ENCODE measurements at places on chromosomes 13 and 19.

DNA sequence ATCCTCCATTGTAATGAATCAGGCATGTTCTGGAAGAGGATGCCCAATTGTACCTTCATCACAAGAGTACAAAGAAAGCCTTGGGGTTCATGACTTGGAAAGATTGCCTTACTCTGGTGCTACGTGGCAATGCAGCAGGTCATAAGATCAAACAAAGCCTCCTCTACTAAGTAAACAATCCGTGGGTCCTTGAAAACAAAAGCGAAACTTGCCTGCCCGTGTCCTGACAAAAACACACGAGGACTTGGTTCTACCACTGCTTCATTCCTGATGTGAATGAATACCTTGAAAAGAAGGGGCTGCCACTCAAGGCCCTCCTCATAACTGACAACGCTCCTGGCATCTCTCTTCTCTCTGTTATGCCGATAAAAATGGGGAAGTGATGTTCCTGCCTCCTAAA, 18.9 kb downstream of the ZNF563 start:
- DNase-seq = no peak

GRCh38 chr13:39036212-39036611, 1.7 kb downstream of the PROSER1 start:
- DNase-seq = peak; percentile 26

GRCh38 chr13:36344886-36345437, 1.2 kb downstream of the SPART start:
- no peak for DNase-seq

DNA sequence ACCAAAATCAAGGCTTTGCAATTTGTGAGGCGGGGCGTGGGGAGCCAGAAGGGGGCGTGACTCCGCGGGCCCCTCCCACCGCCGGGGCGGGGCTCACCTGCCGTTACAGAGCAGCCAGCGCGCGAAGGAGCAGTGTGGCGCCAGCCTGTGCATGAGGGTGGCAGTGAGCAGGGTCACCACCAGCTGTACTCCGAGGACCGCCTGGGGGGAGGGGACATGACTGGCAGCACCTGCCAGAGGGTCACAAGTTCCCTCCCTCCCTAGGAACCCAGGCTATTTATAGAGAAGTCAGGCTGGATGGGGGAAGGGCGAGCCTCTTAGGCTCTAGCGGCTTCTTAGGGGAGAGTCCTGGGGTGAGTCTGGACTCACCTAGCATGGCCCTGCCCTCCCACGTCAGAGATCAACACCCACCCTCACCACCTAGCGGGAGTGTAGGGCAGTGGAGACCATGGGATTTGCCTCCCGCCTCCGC, 3.6 kb downstream of the TMEM161A start:
- DNase-seq = peak; percentile 51

DNA sequence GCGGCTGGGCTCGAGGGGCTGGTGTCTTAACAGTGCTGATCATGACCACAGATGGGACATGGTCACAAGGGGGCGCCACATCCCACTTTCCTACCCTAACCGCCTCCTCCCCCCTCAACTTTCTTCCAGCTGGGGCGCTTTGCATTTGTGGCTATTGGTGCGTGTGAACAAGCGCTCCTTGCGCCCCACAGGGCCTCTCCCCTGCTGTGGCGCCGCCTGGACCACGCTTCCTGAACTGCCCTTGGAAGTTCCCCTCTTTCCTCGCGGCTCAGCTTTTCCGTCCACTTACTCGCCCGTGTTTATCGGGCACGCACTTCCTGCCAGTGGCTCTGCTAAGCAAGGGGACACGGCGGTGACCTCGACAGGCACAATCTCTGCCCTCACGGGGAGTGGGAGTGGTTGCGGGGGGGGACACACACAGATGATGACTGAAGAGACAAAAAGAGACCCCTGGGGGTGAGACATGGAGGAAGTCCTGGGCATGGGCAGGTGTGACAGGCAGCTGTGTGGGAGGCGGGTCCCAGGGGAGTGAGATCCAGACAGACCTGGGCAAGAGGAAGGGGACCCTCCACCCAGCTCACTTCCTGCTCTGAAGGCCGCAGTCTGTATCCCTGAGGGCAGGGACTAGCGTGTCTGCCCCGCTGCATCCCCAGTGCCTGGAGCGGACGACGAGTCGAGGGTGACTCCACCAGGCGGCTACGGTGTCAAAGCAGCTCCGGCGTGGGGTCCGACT, 40.3 kb downstream of the ZNF787 start:
- DNase-seq = peak; percentile 67

DNA sequence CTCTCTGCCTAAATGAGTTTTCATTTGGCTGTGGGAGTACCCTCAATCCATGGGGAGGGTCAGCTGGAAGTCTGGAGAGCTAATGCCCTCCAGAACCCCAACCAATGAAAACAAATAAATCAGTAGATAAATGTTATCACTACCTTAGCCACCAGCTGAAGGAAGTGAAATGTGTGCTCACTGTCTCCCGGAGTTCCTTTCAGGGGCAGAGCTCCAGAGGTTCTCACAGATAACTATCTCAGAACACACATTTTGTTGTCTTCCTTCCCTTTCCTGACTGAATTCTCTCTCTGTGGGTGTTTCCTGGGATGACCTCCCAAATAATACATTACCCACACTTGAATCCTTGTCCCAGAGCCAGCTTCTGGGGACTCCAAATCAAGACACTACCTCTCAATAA, 779.6 kb downstream of the DIAPH3 start:
- no peak for DNase-seq

- DNase-seq = no peak
Observed at GRCh38 chr19:50777830-50778303, 7.6 kb downstream of the GPR32 start.

- peak; percentile 46 for DNase-seq
Observed at GRCh38 chr19:18995804-18996241, 37.5 kb downstream of the SUGP2 start.

- no peak for DNase-seq
Observed at GRCh38 chr19:48826606-48827020, 9.7 kb downstream of the HSD17B14 start.

DNA sequence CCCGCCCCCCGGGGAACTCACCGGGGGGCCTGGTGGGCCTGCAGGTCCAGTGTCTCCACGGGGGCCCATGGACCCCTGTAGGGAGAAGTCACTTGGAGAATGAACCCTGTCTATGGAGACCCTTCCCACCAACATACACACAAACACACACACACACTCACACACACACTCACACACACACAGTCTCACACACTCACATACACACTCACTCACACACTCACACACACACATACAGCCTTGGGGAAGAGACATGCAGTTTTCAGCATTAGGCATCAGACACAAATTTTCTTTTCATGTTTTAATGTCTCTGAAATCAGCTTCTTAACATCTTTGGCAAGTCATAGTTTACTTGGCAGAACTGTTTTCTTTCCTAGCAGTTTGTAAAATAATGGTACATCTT, 31.0 kb upstream of the OLFM2 start:
- DNase-seq = no peak

- DNase-seq = no peak
Observed at GRCh38 chr13:90974249-90974975, 373.1 kb upstream of the MIR17HG start.

DNA sequence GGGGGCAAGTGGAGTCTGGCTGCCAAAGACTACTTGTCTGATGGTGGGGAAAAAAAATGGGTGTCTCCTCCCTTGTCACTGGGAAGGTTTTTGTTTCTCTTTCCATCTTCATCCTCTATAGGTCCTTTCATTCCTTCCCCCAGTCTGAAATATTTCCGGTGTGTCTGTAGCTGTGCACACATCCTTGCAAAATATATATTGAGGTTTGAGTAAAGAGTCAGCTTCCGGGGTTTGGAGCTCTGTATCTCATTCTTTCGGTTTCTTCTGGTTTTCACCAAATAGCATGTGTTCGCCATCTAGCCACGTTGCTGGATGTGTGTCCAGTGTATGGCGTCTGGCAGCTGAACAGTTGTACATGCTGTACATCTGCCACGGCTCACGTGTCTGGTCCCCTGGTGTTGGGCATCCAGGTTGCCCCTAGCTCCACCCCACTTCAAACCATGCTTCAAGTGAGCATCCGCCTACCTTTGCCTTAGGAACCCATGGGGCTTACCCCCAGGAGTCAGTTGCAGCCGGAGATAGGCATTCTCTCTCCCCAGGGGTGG, 142.2 kb downstream of the SIPA1L3 start:
- no peak for DNase-seq

- no peak for DNase-seq
Observed at GRCh38 chr19:6579450-6580178, 11.3 kb downstream of the CD70 start.

DNA sequence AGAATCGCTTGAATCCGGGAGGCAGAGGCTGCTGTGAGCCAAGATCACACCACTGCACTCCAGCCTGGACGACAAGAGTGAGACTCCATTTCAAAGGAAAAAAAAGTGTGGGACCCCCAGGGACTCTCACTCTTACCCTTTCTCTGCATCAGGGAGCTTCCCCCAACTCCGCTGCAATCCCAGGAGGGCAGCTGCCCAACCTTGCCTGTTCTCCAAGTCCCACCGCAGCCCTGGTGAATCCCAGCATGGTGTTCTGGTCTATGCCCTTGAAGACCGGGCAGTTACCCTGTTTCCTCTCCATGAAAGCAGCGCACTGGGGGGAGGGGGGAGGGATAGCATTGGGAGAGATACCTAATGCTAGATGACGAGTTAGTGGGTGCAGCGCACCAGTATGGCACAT, 35.7 kb upstream of the DPRX start:
- no peak for DNase-seq

GRCh38 chr13:73259061-73260017, 200.5 kb downstream of the KLF5 start:
- DNase-seq = peak; percentile 27

GRCh38 chr13:72896869-72897268, 114.9 kb downstream of the PIBF1 start:
- no peak for DNase-seq

DNA sequence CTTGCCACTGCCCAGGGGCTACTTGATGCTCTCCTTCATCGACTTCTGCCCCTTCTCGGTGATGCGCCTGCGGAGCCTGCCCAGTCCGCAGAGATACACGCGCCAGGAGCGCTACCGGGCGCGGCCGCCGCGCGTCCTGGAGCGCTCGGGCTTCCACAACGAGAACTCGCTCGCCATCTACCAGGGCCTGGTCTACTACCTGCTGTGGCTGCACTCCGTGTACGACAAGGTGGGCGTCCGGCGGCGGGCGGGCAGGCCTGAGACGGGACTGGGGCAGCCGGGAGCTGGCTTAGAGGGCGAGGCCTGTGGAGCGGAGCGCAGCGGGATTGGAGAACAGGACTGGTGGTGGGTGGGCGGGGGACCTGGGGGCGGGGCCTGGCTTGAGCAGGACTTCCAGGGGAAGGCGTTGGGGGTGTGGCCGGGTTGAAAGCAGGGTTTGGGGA, 12.7 kb upstream of the PSMD8 start:
- peak; percentile 87 for DNase-seq

DNA sequence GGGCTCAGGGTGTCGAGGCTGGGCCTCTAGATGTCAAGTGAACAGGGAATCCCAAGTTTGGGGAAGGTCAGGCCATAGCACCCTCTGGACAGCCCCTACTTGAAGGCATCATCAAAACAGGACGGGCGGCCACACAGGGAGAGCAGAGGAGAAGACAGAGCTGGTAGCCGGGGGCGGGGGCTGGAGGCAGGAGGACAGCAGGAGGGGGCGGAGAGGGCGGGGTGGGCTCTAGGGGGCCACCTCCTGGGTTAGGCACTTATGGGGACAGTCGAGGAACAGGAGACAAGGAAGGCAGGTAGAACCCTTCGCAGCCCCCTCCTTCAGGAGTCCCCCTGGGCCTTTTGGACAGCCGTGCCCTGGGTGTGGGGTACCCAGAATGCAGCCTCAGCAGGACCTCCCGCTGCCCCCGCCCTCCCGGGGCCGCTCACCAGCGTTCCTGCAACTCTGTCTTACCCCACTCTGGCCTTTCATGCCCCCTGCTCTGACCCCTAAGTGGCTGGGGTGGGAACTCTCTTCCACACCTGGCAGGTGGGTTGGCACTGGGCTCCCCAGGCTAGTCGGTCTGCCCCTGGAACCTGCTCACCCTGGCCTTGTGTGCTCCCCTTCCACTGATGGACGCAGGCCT, 5.8 kb downstream of the SSBP4 start:
- peak; percentile 7 for DNase-seq

- DNase-seq = no peak
Observed at GRCh38 chr13:108270442-108270841, 924 bp downstream of the TNFSF13B start.

- no peak for DNase-seq
Observed at GRCh38 chr13:109654341-109655205, 131.8 kb downstream of the IRS2 start.

DNA sequence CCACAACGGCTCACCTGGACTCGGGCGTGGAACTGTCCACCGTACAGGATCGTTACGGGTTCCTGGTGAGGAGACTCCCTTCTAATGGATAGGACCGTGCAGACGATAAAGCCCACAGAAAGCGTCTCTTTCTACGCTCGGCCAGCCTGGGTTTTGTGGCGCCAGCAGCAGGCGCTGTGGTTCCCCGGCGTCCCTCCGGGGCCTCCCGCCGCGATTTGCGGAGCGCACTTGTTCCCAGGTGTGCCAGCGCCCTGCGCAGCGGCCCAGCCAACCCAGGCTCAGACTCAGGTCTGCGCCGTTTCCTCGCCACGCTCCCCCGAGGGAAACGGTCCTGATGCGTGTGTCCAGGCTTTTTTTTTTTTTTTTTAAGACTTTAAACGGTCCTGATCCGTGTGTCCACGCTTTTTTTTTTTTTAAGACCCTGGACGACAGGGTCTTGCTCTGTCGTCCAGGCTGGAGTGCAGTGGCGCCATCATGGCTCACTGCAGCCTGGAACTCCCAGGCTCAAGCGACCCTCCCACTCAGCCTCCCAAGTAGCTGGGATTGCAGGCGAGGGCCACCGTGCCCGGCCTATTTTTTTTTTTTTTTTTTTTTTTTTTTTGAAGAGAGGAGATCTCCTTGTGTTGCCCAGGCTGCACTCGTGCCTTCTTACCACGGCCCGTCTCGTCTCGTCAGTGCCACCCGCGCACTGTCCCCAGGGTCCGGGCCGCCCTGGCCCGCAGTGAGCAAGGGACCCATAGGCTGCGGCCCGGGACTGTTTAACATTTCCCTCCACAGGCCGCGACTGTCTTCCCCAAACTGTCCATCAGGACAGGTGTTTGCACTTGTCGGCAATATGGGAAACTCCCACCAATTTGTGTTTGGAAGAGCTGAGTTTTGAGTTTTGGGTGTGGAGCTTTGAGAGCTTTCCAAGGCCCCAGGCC, 23.8 kb downstream of the GJA3 start:
- DNase-seq = peak; percentile 58

GRCh38 chr19:3721131-3721886, 13.1 kb downstream of the TJP3 start:
- peak; percentile 87 for DNase-seq

GRCh38 chr19:33437821-33438671, 64.5 kb downstream of the CEBPG start:
- DNase-seq = no peak

DNA sequence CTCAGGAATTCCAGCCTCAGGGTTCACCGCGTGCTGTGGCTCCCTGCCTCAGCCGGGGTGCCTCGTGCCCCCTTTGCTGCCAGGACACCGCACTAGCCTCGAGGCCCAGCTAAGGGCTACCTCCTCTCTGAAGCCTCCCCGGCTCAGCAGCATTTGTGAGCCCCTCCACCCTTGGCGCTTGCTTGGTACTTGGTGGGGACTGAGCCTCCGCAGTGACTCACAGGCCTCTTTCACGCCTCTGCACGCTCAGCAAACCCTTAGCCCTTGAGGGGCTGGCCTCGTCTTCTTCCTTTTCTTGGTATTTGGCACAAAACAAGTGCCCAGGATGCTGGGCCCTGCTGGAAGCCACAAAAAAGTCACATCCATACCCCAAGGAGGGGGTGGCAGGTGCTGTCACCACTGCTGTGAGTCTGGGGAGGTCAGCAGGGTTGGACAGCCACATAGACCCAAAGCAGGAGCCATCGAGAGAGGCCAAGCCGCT, 85.4 kb upstream of the TM9SF2 start:
- no peak for DNase-seq

Data from right kidney (tissue), 9 donors.